ENCODE measurements at places on chromosomes 6 and 20. TPM values are rescaled to one million over a fixed set of nuclear protein-coding genes. Genes with fewer than 3 reads are reported as not detected.

- no peak for DNase-seq
Measured at GRCh38 chr20:53685070-53685595, 91.5 kb upstream of the ZNF217 start.

Gene MOG
- total RNA-seq, result not detected

GRCh38 chr20:48156951-48157700, 371.8 kb upstream of the SULF2 start:
- no peak for DNase-seq

Gene KIAA0408
- 1.3 TPM for total RNA-seq

DNA sequence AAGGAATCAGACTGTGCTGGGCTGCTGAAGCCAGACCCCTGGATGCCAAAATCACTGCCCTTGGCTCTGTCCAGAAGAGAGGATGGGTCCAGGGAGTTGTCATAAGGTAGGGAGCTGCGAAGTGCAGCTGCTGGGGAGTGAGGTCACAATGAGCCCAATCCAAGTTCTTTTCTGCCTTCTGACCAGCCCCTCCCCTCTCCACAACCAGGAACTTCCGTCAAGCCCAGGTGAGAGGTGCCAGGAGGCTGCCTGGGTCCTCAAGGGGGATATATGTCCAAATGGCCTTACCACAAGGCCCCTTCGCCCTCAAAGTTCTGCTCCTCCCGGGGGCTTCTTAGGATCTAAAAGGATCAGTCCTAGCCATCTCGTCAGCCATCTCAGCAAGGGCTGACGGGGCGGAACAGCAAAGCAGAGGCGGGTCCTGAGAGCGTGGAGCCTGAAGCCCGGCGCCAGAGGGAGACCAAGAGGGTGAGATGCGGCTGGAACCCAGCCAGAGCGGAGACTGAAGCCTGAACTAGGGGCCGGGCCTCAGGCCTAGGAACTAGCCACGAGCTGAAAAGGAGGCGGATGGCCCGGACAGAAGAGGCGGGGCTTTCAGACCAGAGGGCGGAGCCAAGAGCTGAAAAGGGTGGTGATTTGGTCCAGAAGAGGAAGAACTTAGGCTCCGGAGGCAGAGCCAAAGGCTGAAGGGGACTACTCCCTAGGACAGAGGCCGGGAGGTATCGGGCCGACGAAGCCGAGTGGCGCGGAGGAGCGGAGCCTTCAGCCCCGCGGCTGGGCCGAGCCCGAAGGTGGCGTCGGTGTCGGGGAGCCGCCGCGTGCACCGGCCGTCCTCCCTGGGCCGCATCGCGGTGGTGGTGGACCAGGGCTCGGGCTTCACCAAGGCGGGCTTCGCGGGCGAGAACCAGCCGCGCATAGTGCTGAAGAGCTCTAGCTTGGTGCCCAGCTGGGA, at the start of gene ACTL10:
ACTL10 (plus strand) TSS at position 651 of the 952 bp plus-strand sequence. CDS start 555 bp downstream, outside the sequence.
- DNase-seq, result peak; percentile 98

GRCh38 chr6:169337886-169338445, 84.3 kb upstream of the THBS2 start:
- no peak for DNase-seq

DNA sequence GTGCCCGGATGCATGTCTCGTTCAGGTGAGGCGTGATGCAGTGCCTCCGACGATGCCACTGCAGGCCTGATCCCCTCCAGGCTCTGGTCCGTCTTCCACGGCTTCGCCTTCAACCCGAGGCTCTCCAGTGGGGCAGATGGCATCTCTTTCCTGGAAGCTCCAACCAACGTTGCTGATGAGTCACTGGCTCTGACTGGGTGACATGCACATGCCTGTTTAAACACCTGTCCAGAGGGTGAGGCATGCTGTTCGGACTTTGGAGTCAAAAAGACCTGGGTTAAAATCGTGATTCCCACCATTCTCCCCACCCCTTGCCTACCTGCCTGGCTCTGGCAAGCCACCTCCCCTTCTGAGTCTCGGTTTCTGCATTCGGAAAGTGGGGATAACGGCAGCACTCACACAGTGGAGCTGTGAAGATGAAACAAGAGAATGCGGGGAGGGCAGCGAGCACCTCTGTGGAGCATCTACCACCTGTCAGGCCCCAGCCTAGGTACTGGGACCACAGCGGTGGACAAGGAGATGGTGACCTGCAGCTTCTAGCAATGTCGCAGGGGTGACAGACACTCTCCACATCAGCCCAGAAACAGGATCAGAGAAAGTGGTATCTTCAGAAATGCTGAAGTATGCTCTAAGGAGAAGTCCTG, 8.5 kb upstream of the EDN3 start:
- no peak for DNase-seq

GRCh38 chr6:143150281-143150680, 89.6 kb downstream of the AIG1 start:
- DNase-seq, result no peak

Gene PARD6B
- 1.0 TPM for total RNA-seq

Gene GPLD1
- under 0.01 TPM for total RNA-seq

DNA sequence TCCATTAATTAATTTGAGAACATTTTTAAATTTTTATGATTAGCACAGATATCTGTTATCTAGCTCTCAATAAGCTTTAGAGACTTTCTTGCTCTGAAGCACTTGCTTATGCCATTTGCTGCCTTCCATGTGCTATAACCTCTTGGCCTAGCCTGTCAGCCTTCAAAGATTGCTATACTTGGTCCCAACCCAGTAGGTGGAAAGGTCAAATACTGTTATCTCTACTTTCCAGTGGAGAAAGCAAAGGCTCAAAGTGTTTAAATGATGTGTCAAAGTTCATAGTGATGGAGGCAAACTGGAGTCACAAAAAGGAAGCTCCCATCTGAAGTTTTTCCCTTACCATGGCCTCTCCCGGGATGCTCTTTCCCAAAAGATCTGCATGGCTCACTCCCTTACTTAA, 125.1 kb downstream of the PKHD1 start:
- DNase-seq, result no peak

- DNase-seq, result no peak
Measured at GRCh38 chr6:109671733-109672132, 19.3 kb downstream of the AK9 start.

GRCh38 chr6:77332915-77333623, 130.2 kb downstream of the HTR1B start:
- no peak for DNase-seq

GRCh38 chr6:135395136-135395535, 102.4 kb downstream of the AHI1 start:
- DNase-seq, result no peak

Gene ZBTB12
- total RNA-seq, result 13.2 TPM

Gene DAAM2
- total RNA-seq, result 25.9 TPM

DNA sequence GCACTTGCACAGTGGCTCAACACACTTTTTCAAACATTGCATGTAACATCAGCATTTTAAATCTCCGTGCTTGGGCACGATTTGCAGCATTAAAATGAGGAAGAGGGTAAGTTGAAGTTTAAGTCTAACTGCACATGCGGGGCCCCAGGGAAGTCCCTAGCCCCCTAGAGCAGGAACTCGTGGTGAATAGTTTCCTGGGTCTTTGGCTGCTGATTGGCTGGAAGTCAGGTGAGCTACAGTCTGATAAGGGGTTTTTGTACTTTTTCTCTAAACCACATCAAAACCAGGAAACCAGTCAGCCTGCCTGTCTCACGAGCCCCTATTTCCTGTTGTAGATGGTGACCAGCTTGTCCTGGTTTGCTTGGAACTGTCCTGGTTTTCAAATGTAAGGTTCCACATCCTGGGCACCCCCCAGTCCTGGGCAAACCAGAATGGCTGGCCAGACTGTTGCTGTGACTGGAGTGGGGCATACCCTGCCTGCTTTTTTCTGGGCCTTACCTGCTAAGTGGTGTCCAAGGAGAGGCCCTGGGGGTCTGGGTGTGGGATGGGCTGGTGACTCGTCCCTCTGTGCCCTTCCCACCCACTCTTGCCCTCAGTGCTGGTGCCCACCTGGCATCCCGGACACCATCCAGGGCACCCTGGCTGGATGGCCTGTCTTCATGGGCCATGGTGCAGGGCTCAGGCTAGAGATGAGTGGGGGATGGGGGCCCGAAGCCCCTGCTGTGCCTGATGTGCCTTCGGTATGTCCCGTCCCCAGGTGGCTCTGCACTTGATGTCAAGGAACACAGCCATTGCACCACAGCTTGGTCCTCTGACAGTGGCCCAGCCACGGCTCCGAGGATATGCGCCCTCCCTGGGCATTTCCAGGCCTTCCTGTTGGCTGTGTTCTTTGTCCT, 31.8 kb downstream of the SUN5 start:
- DNase-seq, result no peak

DNA sequence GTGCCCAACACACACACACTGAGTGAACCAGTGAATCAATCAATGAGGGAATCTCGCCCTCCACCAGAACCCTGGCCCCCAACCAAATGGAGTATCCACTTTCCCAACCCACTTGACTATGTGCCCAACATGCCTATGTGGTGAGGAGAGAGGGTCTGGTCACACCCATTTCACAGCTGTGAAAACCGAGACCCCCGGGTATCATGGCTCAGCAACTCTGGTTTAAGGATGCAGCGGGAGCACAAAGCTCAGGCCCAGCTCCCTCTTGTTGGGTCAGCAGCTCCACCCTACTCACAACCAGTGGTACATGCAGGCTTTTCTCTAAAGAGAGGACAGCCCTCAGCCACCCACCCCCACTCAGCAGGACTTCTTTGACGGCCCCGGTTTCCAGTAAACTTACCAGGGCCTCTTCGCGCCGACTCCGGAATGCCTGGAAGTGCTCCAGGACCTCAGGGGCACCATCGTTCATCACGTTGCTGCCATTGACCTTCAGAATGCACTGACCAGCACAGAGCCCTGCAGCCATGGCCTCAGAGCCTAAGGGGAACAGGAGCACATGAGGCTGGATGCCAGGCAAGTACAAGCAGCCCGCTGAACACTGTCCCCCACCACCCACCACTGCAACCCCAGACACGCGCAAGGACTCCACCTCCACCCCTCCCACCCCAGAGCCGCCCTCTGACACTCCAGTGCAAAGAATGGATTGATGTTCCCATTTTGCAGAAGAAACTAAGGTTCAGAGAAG, 174.7 kb downstream of the PREX1 start:
- DNase-seq, result no peak

Gene C6orf141
- total RNA-seq, result 0.77 TPM

Gene PTPN1
- total RNA-seq, result 20.0 TPM

Gene TAGAP
- total RNA-seq, result not detected

Gene CGA
- not detected for total RNA-seq

DNA sequence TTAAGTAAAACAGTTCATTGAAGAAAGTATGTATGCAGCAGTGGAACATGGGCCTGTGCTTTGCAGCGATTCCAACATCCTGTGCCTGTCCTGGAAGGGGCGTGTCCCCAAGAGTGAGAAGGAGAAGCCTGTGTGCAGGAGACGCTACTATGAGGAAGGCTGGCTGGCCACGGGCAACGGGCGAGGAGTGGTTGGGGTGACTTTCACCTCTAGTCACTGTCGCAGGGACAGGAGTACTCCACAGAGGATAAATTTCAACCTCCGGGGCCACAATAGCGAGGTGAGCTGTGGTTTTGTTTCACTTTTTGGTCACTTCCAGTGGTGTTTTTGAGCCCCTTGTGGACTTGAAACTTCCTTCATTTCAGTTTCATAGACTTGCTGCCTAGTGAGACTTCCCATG, 1.7 kb downstream of the TULP4 start:
- DNase-seq, result no peak

All from fibroblast of lung (primary cell).